Astrocyte of the spinal cord (primary cell): ENCODE measurements at places on chromosomes 4 and X.

- DNase-seq = no peak
Observed at GRCh38 chr4:849478-850175, 23.7 kb upstream of the CPLX1 start.

- peak; percentile 5 for DNase-seq
Observed at GRCh38 chrX:45876206-45876605, 669.0 kb downstream of the ZNF674 start.

DNA sequence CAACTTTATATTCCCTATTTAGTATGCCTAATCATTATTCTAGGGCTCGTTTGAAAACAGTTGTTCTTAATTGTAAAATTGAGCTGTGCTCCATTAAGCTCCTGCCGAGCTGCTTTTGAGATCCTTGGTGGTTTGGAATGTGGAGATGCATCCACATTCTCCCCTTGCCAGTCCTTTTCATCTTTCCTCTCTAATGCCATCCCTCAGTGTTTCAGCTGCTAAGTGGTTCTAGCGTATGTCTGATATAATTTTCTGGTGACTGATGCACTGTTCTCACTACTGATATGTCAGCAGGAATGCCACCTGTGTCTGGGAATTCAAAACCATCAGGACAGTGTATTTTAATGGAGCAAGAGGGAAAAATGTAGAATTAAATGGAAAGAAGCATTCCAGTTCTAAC is 1085.0 kb downstream of the CCSER1 start:
- DNase-seq = no peak

- DNase-seq = no peak
Observed at GRCh38 chr4:154005171-154005520, 216.3 kb upstream of the SFRP2 start.

DNA sequence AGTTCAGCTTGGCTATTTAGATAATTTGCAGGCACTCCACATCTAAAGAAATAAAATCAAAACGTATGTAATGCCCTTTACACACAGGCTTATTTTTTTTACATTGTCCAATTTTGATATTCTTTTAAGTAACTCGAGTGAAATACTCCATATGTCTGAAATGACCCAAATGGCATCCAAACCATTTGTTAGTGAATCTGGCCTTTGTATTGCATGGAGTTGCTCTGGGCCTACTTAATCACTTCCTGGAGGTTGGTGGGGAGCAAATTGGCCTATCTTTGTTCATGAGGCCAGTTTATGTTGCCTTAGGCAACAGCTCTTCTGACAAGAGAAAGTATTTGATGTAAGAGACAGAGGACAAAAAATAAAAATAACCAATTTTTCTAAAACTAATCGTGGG is 47.6 kb upstream of the TMEM131L start:
- DNase-seq = no peak

- peak; percentile 56 for DNase-seq
Observed at GRCh38 chrX:53262918-53263394, 18.4 kb downstream of the IQSEC2 start.

DNA sequence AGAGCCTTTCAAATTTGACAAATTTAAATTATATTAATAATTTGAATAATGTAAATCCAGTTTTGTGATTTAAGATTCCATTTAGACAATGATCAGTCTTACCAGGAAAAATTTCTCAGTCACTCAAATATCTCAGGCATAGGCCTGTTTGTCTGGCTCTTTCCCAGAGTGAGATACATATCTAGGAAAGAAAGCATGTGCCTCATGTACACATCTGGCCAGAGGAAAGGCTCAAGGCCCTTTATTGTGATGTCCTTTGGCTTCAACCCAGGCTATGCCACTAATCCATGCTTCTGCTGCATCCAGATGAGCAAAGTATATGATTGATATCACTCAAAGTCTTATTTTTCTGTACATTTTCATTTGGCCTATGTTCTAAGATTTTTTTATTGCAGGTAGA is 473.3 kb upstream of the ADGRL3 start:
- no peak for DNase-seq

GRCh38 chr4:86935566-86935852 is 698 bp downstream of the AFF1 start:
- no peak for DNase-seq

DNA sequence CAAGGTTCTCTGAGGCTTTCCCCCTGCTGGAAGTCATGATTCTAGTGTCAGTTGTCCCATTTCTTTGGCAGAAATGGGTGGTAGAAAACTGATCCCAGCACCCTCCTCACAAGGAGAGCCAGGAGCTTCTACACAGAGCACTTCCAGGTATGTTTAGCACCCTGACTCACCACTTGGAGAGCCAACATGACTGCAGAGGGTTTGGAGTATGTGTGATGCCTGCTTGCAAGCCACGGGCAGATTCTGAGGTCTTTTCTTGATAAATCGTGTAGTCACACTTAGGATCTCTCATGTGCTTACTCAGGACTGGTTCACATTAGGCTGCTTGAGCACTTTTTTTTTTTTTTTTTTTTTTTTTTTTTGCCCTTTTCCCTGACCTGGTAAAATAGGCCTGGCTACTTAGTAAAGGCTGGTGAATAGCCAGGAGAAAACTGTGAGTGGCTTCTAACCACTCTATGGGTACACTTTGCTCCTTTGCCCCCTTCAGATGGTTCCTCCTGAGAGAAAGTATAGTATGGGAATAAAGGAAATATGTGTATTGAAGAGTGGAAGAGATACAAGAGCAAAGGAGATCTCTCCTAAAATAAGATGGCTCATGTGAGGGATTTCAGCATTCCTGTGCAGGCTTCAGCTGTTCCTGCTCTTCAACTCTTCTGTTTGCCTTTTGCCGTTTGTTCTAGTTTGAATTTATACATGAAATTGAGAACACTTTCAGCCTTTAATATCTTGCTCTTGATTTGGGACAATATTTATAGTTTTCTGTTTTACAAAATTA is 103.6 kb downstream of the EMCN start:
- no peak for DNase-seq

GRCh38 chr4:19214591-19215186 is 1037.0 kb upstream of the SLIT2 start:
- DNase-seq = no peak

DNA sequence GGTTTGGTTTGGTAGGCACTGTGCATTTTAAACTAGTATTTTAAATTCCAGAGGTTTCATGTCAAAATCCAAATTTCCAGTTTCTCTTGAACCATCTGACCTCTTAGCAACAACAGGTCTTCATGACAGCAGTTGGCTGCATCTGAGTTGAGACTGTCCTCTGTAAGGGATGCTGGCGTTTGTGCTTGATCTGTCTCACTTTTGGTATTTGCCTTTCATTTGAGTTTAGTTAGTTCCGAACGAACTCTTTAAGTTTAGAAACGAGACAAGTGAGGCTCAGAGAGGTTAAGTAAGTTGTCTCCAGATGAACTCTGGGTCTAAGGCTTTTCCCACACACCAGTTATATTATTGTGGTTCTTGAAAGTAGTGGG is 29.1 kb downstream of the SPARCL1 start:
- no peak for DNase-seq

DNA sequence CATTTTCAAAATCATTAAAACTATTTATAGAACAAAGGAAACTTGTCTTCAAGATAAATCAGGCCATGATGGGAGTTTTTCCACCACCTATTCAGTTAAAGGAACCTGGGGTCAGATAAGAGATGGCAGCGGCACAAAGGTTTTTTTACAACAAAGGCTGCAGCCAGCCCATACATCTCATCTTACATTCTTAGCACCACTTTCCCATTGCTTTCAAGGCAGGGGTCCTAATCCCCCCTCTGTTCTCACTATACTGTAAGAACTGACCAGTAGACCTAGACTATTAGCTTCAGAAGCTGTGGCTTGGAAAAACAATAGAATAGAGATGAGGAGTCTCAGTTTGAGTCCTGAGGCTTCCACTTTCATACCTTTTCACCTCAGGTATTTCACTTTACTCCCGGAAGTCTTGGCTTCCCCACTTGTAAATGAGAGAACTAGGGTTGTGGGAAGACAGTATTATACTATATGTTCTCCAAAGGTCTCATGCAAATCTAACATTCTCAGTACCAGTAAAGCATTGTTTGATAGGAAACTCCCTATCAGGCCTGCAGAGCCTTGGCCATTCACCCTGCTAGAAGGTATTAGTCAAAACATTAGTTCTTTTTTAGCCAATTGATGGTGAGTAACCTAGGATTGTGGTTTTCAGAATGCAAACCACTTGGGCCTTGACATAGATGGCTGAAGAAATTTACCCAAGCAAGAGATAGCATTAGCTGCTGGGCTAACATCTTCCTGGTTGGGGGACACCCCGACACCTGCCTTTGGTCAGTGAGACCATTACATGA is 182.9 kb upstream of the PBDC1 start:
- DNase-seq = no peak

- DNase-seq = peak; percentile 19
Observed at GRCh38 chr4:47010912-47011446, 17.6 kb upstream of the GABRA4 start.

DNA sequence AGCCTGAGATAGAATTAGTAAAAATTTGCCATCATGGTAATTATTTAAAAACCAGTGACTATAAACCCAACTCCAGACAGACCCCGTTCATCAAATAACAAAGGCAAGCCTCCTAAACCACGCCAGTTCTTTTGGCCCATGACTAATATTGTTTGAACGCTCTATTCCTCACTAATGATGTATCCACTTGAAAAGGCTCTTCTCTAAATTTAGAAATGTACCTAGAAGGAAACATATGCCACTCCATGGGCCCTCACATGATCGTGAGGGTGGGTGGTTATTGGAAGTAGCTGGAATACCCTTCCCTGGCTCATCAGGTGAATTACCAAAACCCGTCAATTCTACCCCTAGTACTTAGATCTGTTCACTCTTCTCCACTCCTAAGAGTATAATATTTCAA is 249.2 kb downstream of the COL25A1 start:
- no peak for DNase-seq

- peak; percentile 19 for DNase-seq
Observed at GRCh38 chr4:8409264-8410065, 31.1 kb downstream of the ACOX3 start.

GRCh38 chr4:106495476-106495875 is 126.9 kb upstream of the GIMD1 start:
- DNase-seq = peak; percentile 39

- DNase-seq = no peak
Observed at GRCh38 chrX:41686788-41687187, 2.0 kb upstream of the GPR34 start.

DNA sequence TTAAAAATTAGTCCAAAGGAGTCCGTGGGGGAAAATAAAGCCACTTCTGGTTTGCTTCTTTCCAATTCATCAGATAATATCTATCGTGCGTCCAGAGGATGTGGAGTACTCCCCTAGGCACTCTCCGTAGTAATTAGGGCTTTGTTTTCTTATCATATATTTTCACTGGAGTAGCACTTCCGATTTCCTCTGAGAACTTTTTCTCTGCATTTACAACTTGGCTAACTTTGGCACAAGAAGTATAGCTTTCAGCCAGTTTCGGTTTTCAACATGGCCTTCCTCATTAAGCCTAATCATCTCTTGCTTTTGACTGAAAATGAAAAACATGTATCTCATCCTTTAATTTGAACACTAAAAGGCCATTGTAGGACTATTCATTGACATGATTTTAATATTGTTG is 80.5 kb downstream of the CASP3 start:
- DNase-seq = no peak

GRCh38 chr4:75057369-75057768 is 124.5 kb downstream of the PARM1 start:
- DNase-seq = no peak

DNA sequence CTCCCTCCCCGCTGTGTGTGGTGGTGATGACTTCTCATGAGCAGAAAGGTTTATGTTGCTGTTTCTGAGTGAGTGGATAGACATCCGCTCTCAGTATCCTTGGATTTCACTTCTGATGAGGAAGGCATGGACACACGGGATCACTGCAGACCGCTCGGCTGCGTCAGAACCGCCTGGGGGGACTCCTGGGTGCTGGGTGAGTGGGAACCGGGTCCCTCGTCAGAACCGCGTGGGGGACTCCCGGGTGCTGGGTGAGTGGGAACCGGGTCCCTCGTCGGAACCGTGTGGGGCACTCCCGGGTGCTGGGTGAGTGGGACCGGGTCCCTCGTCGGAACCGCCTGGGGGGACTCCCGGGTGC is 9.0 kb downstream of the CTBP1 start:
- DNase-seq = no peak

GRCh38 chr4:101171747-101172146 is 175.6 kb downstream of the PPP3CA start:
- DNase-seq = no peak

GRCh38 chr4:951186-951585 is 18.9 kb downstream of the TMEM175 start:
- DNase-seq = no peak

DNA sequence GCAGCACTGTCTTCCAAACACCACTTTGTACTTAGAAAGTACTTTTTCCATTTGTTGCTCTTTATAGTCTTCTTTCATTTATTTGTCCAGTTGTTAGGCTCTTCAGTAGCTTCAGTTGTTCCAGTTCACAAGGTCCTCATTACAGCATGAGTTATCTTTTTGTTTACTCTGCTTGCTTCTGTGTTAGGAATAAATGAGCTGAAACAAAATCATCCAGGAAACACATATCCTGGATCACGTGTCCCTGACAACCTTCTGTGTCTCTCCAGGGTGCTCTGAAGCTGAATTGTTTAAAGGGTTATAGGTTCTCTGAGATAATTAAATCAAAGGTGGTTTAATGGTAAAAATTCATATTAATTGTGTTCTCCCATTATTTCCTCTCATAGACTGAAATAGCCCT is 19.9 kb upstream of the KLHL8 start:
- no peak for DNase-seq

DNA sequence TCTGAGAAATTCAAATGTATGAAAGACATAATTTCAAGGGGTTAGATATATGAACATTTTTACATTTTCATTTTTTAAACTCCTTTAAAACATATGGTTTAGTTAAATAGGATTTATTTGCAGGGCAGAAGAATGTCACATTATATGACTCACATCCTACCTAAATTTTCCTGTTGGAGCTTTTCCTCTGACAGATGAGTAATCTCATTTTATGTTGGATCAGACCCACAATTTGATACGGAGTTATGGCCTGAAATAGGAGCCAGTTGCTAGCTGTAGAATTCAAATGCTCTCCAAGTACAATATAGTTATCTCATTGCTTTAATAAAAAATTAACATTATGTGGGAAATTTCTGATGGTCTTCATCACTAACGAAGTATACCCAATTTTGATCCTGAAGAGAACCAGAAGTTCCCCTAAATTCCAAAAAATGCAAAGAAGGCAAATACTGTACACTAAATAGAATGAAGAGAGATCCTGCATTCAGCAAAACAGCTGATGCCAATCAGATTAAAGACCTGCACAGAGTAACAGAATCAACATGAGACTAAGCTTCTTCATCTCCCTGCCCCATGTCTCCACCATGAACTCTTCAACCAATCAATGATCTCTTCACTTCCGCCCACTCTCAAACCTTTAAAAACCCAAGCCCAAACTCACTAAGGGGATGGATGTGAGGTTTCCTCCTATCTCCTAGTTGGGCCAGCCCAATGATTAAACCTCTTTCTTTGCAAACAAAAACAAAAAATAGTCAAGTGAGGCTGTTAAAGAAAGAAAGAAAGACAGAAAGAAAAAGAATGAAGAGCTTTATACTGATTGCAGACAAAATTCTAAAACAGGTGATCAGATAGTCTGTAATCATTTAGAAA is 10.9 kb upstream of the EXOSC9 start:
- DNase-seq = peak; percentile 83

- DNase-seq = no peak
Observed at GRCh38 chr4:21184788-21185187, 484.5 kb downstream of the PACRGL start.
